Iris pigment epithelial cell (primary cell): ENCODE measurements at places on chromosomes 1 and 21.
A peak's percentile ranks its signal among the peaks of the same experiment; 100 is the strongest.

DNA sequence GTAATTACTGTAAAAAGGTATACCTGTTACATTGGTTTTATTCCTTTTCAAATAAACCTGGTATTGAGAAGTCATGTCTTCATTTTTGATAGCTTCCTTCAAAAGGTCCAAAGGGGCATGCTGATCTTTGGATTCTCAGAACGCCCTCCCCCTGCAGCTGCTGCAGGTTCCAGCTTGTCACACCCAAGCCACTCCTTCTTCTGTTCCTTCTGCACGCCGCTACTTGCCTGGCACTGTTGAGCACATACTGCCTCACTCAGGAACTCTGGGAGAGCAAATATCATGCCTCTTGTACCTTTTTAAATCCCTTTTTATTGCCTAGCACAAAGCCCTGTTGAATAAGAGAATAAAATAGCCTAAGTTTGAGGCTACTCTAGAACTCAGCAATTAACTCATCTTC is 136.9 kb downstream of the BARHL2 start:
- DNase-seq = no peak

DNA sequence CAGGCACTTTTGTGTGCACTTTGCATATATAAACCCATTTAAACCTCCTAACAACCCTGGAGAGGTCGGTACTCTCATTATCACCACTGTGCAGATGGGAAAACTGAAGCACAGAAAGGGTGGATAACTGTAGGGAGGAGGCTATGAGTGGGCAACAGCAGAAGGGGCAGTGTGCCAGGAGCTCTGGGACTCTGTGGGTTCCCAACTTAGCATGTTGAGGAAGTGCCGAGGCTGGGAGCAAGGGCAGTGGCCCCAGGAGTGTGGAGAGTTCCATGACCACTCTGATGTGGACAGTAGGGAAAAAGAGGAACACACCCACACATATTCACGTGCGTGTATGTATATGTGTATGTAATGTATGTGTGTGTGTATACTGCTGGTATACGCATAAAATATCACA is 25.7 kb upstream of the KCNC4 start:
- DNase-seq = no peak

DNA sequence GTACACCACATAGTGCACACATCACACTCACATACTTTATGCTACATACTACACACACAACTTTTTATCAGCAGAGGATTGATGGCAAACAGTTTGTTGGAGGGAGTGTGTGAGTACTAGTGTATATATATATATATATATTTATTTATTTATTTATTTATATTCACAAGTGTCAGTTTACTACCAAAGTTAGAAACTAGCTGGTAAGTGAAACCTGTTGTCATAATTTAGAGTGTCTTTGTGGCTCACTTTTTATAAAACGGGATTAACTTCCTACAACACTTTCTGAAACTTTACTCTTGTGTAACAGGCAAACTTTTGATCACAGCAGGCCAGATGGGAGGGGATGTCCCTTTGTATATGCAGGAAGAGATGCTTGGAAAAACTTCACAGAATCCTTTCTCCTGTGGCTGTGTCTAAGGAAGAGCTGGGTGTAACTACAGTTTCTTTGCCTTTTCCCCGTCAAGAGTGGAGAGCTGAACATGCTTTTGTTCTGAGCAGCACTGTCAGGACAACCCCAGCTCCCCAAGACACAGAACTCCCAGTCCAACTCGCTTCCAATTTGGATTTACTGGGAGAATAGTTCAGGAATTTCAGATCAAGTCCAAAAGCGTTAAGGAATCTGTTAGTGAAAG is 1.9 kb upstream of the SAMD13 start:
- no peak for DNase-seq

DNA sequence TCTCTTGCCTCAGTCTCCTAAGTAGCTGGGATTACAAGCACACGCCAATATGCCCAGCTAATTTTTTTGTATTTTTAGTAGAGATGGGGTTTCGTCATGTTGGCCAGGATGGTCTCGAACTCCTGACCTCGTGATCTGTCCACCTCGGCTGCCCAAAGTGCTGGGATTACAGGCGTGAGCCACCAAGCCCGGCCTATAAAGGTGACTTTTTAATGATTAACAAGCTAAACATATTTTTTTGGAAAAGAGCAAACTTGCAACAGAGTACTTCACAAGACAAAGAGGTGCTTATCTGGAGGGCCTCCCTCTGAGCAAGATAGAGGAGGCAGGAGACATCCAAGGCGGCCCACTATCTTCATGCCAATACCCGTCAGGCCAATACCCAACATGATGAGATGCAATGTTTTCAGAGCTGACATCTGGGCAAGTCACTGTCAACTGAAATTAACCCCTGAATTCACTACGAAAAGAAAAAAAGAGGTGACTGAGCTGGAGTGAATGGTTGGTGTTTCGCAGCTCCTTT is 10.5 kb downstream of the BCAR3 start:
- no peak for DNase-seq

- no peak for DNase-seq
Observed at GRCh38 chr1:54364995-54365394, 41.2 kb downstream of the SSBP3 start.

DNA sequence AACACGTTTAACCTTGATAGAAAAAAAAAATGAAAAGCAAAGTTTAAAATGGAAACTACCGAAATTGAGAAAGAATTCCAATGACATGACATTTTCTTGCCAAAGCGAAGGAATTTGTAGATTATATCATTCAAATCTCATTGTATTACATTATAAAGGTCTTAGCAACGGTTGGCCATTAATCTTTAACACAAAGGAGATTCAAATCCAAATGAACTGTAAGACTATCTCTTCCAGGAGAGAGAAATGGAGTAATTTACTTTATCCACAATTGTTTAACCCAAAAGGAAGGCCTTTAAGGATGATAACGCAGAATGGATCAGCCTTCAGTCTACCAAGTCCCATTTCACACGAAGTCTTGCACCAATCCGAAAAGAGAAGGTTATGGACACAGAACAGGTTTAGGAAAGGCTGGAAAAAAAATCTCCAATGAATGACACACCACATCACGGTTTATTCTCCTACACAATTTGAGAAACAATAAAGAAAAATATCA is 1.5 kb downstream of the ENAH start:
- DNase-seq = no peak

DNA sequence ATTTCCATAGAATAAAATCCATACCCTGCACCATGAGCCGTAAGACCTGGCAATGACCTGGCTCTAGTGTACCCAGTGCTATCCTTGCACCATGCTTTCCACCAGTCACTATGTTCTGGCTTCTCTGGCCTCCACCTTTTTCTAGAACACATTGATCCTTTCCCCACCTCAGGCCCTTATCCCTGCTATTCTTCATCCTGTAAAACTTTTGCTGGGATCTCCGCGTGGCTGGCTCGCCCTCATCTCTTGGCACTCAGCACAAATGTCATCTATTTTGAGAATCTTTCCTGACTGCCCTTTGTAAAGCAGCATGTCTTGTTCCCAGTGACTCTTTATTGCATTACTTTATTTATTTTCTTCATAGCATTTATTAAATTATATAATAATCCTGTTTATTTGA is 169.8 kb upstream of the B3GALT2 start:
- no peak for DNase-seq

DNA sequence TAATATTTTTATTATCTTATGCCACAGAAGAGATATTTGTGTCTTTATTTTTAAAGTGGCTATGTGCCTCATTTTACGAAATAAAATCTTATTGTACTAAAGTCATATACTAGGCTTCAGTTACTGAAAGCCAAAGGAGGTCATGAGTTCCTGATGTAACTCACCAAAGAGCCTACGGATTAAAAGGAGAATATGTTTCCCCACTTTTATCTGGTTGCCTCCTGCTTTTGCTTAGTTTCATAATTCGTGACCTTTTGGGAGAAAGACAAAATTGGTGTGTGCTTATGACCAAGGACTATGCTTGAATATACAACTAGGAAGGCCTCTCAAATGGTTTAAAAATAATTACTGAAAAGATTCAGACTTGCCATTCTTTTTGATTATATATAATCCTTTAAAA is 18.2 kb upstream of the AHCTF1 start:
- no peak for DNase-seq

DNA sequence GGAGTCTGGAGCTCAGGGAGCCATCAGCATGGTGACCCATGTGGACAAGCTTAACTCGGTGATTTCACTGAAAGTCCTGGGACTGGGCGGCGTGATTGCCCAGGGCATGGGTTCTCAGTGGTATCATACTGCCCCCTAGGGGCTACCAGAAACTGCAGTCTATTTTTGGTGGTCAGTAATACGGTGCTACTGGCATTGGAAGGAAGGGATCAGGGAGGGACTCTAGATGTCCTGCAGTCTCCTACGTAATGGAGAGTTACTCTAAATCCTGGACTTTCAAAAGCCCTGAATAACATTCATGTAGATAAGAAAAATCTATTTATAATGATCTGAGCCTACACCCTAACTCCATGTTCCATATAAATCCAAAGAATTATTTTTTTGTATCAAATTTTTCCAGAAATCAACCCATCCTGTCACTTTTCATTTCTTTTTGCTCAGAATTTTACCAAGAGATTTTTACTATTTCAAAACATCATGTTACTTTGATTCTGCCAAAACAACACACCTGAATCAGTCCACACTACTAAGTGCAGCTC is 37.3 kb downstream of the PABPC4 start:
- DNase-seq = peak; percentile 76

DNA sequence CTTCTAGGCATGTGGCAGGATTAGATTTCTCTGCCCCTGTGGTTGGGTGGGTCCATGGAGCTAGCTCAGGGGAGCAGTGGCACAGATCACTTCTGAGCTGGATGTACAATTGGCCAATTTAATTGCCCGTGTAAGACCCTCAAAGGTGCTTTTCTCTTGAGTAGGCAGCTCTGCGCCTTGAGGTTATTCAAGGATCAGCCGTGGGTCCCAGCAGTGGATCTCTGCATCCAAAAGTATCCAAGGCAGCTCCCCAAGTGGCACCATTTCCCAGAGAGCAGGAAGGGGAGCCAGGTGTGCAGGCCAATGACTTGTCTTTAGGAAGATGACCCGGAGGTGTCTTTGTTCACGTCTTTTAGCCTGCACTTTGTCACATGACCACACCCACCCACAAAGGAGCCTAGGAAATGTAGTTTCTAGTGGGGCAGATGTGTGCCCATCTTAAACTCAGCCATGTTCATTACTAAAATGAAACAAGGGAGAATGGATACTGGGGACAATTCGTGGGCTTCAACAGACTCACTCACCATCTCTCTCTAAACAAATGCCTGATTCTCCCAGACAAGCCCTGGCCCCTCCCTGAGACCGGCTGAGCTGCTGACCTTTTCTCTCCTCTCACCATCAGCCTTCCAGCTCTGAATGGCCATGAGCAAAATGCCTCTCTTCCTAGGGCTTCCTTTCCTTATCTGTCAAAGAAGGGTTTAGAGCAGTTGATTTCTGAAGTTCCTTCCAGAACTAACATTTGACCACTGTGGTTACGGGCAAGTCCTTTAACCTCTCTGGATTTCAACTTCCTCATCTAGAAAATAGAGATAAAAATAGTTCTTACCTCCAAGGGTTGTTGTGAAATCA is 41.4 kb upstream of the TENT5C start:
- DNase-seq = no peak

- DNase-seq = no peak
Observed at GRCh38 chr1:210989905-210990304, 144.0 kb downstream of the KCNH1 start.

GRCh38 chr1:51953079-51953478 is 37.4 kb downstream of the RAB3B start:
- DNase-seq = no peak

DNA sequence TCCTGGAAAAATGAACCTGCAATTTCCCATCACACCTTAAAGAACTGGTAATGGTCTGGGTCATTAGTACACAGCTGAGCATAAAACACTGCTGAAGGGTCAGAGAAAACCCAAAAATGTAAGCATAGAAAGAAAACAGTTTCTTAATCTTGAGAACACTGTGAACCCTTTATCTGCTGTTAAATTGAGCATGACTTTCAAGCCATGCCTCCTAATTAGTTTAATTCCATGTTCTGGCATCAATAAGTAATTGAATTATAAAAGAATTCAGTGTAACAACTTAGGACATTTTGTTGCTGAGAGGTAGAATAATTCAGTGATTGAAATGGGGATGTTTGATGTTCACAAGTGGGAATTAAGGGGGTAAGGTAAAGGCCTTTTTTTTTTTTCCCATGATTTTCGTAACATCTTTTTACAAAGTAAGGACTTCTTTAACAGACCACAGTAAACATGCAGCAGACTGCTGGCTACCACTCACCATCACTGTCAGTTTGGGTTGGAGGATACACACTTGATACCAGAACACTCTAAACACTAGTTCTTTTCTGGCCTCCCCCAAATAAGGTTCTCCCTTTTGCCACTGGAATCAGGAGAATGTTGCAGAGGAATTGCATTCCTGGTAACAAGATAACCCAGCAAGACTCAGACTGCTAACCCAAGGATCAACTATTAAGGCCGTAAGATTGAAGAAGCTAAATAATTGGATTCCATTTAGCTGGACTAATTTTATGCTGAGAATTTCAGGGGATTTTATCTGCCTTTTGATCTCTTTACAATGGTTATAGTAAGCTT is 3.0 kb downstream of the RWDD3 start:
- DNase-seq = peak; percentile 24

DNA sequence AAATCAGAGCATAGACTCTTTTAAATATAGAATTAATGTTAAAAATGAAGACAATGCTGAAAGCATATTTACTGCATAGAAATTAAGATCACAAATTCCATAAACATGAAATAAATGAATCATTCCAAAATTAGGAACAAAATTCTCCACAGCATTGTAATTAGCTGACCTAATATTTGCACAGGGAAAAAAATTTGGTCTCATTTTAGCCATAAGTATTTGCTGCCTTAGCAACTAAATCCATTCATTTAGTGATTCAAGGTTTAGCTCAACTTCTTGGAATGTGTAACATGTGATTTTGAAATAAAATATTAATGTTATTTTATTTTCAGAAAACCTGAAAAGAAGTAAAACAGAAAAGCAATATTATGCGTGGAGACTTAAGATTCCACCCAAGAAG is 25.5 kb downstream of the ADAMTS5 start:
- DNase-seq = peak; percentile 34

DNA sequence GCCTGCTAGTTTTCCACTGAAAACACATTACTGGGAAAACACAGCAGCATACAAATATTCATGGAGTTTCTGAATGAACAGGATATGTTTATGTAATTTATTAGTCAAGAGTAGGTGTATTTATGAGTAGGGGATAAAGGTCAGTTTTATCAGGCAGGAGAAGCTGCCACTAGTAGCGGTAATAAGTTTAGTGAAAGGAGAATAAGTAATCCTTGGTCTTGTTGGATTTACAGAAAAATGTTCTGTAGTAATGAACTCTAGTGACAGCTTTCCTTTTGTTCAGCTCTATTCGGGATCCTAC is 1.2 kb downstream of the MAST2 start:
- no peak for DNase-seq

GRCh38 chr1:91707890-91708218 is 178.1 kb downstream of the TGFBR3 start:
- no peak for DNase-seq

- no peak for DNase-seq
Observed at GRCh38 chr1:110465038-110465813, 14.3 kb downstream of the PROK1 start.

DNA sequence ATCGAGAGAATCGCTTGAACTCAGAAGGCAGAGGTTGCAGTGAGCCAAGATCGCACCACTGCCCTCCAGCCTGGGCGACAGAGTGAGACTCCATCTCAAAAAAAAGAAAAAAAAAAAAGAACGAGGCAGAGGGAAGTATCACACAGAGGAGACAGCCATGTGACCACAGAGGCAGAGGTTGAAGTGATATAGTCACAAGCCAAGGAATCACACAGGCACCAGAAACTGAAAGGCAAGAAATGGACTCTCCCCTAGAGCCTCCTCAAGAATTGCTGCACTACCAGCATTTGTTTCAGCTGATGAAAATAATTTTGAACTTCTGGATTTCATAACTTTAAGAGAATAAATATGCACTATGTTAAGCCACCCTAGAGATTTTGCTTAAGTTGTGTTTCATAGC is 459.6 kb downstream of the PTPRC start:
- no peak for DNase-seq
